Stimulated activated CD8-positive, alpha-beta memory T cell treated with anti-CD3 and anti-CD28 coated beads, Interleukin-12 subunit alpha, Interleukin-12 subunit beta, amount 100 ng/mL, for 4 hours (primary cell): ENCODE measurements at places on chromosomes 1 and 21.

DNA sequence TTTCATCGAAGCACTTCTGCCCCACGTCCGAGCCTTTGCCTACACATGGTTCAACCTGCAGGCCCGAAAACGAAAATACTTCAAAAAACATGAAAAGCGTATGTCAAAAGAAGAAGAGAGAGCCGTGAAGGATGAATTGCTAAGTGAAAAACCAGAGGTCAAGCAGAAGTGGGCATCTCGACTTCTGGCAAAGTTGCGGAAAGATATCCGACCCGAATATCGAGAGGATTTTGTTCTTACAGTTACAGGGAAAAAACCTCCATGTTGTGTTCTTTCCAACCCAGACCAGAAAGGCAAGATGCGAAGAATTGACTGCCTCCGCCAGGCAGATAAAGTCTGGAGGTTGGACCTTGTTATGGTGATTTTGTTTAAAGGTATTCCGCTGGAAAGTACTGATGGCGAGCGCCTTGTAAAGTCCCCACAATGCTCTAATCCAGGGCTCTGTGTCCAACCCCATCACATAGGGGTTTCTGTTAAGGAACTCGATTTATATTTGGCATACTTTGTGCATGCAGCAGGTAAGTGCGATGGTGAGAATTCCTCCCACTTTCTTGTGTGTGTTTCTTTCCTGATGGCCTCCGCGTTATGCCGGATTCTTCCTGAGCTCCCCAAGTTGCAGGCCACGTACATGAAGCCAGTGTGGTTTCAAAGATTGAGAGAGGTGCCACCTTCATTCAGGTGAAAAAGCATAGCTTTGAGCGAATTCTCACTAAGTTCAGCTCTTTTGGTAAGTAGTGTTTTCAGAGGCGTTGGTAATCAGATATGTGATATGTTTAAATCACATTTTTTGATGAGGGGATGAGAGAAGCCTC, 6.0 kb downstream of the NFIA start:
- DNase-seq: no peak

DNA sequence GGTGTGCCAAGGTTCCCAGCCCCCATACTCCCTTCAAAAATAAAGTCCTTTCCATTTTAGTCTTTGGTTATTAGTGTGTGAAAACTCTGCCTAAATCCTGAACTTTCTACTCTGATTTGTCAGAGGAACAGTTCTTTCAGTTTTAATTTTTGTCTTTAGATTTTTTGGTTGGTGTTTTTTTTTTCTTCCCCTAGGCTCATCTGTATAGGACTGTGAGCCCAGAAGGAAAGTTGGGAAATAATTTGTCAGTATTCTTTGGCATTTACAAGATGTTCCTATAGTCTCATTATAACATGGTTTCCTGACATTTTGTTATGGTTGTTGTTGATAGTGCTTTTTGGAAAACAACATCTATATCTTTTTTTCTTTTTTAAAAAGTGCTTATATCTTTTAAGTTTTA, 38.0 kb downstream of the LAMC1 start:
- DNase-seq: no peak

DNA sequence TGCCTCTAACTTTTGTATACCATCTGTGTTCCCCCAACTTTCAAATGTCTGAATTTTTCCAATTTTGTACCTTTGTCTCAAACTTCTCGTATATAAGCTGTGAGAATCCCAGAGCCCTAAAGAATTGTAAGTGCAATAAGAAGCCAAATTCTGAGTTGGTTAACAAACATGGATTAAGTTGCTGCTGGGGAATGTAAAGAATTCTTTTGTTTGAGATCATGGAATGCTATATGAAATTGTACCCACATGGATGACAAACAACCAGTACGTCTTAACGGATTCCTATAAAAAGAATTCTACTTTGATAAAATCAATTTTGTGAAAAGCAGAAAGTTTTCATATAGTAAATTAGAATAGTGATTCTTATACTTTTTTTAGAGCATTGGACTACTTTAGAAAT, 72.4 kb upstream of the CYP2J2 start:
- DNase-seq: no peak

DNA sequence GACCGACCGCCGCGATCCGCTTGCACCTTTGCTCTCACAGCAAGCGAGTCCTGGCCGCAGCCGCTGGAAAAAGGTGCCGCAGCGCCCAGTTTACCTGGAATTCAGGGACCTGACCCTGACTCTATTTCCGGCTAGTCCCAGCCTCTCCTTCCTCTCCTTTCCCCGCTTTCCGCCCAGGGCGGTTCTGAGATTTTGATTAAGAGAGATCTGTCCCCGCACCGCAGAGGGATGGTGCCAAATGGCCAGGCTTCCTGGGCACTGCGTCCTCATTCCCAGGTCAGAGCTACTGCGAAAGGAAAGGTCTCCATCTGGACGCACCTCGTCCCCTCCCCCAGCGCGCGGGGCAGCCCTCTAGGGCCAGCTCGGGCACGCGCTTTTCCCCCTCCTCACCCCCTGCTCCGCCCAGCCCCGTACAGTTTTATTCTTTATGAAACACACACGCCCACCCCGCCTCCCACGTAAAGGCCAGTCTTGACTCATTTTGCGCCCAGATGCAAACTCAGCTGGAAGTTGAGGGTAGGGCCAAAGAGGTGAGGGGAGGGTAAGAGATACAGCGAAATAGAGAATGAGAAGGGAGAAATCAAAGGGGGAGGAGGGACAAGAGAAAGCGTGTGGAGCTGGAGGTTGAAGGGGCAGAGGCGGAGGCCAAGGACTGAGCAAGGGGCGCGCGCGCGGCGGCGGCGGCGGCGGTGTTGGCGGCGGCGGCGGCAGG, 411.8 kb upstream of the ESRRG start:
- no peak for DNase-seq

- DNase-seq: no peak
Observed at GRCh38 chr1:114109981-114110380, 43.7 kb downstream of the SYT6 start.

DNA sequence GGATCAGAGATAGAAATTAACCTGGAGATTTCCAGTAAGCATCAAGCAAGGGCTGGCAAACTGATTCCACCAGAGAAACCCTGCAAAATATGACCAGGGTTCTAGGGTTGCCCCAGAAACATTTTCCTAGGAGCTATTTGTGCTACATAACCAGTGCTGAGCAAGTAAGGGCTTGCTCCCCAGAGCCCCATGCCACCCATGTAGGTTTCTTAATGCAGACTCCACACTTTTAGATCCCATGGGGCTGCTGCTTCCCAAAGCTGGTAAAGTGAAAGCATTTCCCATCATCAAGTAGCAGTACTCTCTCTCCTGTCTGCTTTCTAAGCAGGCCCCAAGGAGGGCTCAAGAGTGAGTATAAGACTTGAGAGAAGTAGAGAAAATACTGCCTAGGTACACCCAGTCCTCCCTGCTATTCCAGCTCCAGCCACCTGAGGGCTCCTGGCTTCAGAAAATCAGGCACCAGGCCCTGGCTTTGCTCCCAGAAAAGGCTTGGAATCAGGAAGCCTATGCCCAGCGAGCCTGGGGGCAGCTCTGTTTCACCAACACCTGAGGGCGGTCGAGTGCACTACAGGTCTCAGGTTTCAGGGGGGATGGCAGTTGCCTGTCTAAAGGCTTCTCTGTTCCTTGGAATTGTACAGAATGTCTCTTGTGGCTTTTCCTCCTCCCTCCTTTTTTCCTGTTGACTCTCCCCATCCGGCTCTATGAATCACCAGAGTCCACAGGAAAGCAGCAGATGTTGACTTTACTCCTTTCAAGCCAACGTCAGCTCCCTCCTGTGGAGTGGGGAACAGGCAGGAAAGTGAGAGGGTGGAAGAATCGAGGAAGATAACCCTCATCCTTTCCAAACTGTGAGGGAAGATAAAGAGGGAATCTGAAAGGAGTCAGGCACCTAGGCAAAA, 6.2 kb upstream of the ANKRD35 start:
- DNase-seq: no peak

DNA sequence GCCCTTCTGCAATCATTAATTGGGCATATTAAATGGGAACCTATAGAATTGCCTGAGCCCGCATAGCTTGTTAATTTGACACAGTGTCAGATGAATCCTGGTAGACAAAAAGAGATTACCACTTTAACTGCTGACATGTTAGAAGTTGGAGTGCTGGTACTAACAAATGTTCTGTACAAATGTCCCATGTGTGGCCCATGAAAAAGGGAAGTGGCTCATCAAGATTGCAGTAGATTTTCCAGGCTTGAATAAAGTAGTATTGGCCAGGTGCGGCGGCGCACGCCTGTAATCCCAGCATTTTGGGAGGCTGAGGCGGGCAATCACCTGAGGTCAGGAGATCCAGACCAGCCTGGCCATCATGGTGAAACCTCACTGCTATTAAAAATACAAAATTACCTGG, 45.6 kb downstream of the GNPAT start:
- DNase-seq: no peak

DNA sequence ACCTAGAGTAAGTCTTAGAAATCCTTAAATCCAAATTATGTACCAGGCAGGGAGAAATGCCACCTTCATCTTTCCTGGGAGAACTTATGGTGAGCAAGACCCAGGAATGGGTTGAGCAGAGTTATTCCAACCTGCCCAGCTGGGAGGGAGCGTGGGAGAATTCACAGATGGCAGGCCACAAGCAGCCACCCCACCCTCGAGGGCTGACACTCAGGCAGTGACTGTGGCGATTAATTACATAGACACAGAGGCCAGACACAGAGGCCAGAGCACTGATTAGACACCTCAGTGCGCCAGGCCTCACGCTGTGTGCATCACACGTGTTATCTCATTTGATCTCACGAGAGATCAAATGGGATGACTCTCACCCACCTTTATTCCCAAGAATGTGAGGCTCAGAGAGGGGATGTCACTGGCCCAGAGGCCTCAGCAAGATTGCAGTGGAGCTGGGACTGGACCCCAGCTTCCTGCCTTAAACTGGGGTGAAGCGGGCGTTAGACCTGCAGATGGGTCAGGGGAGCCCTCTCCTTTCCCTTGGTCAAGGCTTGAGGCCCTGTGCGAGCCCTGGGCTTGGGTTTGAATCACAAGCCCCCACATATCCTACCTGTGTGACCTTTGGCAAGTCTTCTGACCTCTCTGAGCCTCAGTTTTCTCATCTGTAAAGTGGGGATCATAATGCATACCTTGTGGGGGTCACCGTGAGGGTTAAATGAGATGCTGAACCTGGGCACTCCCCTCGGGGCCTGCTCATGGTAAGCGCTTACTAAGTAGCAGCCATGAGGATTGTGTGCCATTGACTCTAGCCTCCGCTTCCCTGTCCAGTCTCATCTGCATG, 28.8 kb upstream of the PADI4 start:
- no peak for DNase-seq

- no peak for DNase-seq
Observed at GRCh38 chr1:31297277-31298247, 730 bp downstream of the ZCCHC17 start.

GRCh38 chr1:17045150-17045549, 8.7 kb downstream of the SDHB start:
- DNase-seq: no peak

DNA sequence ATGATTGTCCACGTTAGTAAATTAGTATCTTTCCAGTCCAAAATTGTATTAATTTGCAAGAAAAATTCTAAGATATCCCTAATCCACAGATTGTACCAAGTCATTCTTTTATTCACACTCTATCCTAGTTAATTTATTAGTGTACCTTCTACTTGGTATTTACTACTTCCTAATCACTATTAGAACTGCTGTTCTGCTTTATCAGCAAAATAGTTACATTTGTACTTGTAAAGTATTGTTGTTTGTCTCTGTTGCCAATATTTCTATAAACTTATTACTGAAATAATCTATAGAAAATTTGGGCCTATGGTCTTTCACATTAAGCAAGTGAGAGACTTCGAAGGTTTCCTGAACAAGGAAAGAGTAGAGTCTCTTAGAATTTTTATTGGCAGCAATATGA, 5.6 kb upstream of the CRP start:
- no peak for DNase-seq

DNA sequence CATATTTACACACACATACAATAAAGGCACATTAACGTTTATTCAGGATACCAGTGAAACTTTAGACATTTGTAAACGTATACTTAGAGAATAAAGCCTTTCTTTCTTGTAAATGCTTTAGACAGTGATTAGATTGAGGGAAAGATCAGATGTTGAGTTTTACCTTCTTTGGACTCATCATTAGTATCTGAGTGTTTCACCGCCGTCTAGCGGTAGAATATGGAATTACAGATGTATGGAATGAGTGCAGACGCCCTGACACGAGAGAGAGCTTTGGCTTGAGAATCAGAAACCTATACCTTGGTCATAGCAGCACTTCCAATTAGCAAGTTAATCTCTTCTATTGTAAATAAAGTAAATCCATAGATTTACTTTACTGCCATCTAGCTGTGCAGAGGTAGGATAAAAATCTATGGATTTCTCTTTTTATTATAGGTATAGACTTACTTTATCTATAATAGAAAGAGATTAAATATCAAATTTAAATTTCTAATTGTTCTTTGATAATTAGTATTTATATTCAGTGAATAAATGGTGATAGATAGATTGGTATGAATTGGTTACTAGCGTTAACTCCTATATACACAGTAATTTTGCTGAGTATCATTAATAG, 12.6 kb downstream of the FLG2 start:
- no peak for DNase-seq

DNA sequence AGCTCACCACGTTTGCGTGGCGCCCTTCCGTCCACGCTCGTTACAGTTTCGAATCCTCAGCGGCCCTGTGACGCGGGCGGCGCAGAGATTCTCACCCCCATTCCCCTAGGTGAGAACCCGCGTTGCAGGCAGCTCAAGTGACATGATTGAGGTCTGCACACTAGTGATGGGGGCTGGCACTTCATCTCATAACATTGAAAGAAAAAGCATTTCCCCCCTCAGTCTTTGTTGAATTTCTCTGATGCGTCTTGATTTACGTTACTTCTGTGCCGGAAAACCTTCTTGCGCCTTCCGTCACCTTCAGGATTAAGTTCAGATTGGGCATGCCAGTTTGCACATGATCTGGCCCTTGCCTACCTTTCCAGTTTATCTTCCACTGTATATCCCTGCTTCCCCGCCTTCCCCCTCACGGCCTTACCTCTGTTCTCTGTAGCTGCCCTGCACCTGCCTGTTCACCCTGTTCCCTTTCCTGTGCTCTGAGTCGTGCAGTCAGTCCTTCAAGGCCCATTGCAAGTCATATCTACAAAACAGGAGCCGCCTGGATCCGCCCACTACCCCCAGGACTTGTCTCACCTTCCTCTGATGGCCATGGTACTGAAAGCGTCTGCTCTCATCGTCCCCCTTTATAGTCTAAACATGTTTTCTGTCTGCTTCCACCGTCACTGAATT, 1.1 kb downstream of the CTPS1 start:
- peak; percentile 34 for DNase-seq

- DNase-seq: no peak
Observed at GRCh38 chr1:234980291-234980644, 148.4 kb downstream of the TOMM20 start.
